ENCODE measurements at places on chromosomes 7 and 10.

- no peak for DNase-seq
Observed at GRCh38 chr10:60434418-60435046, 44.9 kb upstream of the ANK3 start.

DNA sequence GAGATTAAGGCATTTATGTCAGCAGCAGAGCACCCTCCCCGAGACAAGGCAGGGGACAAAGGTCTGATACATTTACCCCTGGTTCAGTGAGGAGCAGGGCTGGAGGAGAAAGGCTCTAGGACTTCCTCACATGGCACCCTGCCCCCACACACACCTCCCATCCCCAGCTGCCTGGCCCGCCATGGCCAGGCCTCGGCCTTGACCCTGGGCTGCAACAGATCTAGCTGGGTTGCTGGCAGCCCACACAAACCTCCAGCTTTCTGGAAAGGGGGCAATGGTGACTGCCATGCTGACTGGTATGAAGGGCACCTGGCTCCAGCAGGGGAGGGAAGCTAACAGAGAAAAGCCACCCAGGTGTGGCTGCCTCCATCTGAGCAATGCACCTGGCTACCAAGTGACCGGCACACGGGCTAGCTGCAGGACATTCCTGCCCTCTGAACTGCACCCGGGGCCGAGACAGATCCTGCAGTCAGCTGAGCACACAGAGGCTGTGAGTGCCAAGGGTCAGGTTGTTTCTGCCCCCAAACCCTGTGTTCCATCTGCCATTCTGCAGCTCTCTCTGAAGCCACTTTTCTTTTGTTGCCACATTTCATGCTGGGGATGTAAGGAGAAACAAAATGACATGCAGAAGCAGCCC, 85.8 kb upstream of the LRRC18 start:
- DNase-seq, result no peak

DNA sequence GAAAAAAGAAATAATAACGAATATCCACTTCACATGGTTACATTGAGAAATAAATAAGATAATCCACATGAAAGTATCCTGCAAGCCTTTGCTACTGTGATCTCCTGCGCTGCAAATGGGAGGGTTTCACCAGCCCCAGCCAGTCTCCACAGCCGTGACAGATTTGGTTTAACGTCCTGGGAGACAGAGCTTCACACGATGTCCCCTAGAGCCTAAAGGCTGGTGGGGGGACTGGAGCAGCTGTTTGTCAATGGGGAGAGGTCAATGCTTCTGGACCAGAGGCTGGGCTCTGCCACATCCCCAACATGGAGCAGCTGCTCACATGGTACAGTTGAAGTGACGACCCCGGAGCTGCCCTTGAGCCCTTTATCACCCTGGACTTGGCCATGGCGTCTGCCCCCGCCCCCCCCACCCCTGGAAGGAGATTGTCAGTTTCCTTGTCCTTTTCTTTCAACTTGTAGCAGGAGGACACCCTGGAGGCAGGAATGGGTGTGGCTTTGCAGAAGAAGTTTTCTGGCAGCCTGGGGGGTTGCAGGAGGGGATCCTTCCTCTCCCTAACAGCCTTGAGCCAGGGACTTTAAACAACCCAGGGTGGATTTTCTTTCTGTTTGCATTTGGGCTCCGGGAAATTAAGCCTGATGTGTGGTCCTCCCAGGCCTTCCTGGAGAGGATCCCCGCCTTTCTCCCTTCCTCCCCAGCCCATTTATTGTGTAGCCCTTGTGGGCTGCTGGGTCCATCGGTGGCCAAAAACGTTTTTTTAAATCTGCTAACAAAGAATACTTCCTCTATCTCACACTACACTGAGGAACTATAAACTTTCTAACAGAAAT, 37.0 kb upstream of the MXI1 start:
- DNase-seq, result no peak

DNA sequence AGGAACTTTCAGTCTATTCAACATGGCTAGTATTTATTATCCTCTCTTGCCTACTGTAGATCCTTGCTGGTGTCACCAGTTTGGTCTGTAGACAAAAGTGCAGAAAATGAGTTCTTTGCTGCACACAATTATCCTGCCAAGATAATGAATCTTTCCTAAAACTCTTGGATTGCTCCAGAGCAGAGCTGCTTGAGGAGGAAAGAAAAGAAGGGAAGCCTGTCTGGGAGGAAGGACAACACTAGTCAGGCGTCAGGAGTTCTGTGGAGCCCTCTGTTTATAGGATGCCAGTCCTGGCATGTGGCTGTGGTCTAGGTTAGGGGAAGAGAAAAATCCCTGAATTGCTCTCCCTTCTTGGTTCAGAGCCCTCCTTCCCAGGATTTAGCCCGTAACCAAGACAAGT, 430.0 kb upstream of the GALNT17 start:
- DNase-seq, result no peak

DNA sequence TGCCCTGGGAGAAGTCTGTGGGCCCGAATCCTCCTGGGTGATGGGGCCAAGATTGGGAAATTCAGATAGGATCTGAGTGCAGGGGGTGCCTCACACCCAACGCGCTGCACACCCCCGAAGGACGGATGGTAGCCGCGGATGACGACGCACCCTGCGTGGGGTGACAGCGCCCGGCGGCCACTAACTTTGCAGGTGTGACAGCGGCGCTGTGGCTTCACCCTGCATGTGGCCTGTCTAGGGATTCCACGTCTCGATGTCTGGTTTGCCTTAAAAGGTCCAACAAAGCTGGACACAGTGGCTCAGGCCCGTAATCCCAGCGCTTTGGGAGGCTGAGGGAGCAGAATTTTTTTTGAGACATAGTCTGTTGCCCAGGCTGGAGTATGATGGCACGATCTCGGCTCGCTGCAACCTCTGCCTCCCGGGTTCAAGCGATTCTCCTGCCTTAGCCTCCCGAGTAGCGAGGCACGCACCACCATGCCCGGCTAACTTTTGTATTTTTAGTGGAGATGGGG, 18.6 kb downstream of the ADAP1 start:
- DNase-seq, result no peak

DNA sequence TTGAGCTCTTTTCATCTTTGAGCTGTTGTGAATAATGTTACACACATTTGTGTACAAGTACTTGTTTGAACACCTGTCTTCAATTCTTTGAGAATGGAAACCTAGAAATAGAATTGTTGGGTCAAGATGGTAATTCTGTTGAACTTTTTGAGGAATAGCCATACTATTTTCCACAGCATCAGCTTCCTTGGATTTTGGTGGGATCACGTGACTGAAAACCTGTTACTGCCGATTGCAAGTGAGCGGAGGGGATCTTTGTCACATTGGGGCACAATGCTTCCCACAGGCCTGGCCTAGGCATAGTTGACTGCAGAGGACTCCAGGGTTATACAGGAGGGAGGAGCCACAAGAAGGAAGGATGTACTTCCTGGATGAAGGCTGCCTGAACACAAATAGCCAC, 21.3 kb upstream of the CACUL1 start:
- no peak for DNase-seq

DNA sequence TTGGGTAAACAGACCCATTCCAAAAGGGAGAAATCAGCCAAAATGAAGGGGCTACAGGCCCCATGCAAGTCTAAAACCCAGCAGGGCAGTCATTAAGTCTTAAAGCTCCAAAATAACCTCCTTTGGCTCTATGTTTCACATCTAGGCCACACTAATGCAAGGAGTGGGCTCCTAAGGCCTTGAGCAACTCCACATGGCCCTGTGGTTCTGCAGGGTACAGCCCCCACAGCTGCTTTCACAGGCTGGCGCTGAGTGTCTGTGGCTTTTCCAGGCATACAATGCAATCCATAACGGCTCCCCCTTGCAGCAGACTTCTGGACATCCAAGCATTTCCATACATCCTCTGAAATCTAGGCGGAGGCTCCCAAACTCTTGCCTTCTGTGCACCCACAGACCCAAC, 9.0 kb downstream of the TMEM243 start:
- DNase-seq, result no peak

GRCh38 chr7:138317044-138317596, 142.9 kb upstream of the TRIM24 start:
- DNase-seq, result no peak

- no peak for DNase-seq
Observed at GRCh38 chr7:45657890-45658715, 83.9 kb downstream of the ADCY1 start.

DNA sequence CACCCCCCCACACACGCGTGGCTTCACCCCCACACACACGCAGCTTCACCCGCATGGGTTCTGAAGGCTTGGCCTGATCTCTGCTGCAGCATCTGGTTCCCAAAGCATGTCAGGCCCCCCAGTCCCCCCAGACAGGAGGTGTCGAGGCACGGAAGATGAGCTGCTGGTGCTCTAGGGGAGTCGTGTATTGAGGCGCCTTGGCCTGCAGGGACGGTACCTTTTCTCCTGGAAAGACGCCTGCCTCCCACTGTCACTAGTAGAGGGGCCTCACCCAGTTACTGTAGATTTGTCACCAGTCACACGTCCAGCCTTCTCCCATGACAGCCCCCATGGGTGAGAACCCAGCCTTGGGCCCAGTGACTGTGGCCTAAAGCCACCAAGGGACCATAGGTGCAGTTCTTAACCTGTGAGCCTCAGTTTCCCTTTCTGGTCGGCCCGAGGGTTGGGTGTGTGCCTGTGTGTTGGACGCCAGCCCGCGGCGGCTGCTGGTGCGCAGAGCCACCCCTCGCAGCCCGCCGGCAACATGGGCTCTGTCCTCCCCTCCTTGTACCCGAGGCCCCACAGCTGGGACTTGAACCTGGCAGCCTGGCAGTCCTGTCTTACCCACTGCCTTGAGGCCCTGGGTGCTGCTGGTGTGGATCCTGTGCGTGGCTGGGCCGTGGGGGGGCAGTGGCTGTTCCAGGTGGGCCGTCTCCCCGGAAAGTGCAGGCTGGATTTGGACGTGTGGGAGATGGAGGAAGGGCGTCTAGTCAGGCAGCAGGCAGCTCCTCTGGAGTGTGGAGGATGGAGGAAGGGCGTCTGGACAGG, 81.7 kb downstream of the NKX6-2 start:
- DNase-seq, result no peak

- DNase-seq, result no peak
Observed at GRCh38 chr10:65110009-65110408, 1588.8 kb downstream of the REEP3 start.

- DNase-seq, result no peak
Observed at GRCh38 chr7:148437043-148437442, 153.5 kb upstream of the C7orf33 start.

DNA sequence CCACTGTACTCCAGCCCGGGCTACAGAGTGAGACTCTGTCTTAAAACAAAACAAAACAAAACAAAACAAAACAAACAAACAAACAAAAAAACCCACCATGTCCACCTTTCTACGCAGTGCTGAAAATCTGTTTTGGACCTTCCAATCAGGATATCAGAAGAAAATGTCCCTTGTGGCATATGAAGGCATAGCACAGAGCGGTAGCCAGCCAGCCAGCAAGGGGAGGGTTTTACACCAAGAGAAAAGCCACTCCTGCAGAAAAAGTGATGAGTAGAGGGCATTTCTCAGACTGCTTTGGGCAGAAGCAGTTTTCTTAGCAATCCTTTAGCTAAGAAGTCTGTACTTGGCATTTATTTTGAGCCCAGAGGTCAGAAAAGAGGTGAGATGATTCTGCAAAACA, 612.2 kb downstream of the TYW1 start:
- DNase-seq, result no peak

GRCh38 chr10:129305046-129305445, 162.0 kb upstream of the MGMT start:
- no peak for DNase-seq

- DNase-seq, result no peak
Observed at GRCh38 chr10:22557321-22557720, 157.1 kb downstream of the PIP4K2A start.

Data from left renal pelvis (tissue), 4 donors.